ENCODE measurements at places on chromosomes 4 and X.

DNA sequence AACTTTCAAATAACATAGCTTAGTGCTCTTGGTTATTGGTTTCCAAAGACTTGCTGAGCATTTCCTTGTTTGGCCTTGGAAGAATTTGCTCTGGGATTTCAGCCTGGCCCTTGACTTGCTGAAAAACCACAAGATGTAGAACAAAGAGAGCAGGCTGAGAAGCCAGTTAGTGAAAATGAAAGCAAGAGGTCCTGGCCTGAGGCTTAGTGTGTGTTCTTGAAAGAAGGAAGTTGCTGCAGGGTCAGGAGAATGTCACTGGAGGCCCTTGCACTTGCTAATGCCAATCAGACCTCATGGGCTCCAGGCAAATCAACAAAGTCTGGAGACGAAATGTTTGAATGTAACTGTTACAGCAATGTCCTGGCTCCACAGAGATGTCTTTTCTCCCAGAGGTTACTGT lies 79.4 kb downstream of the SYNPO2 start:
- DNase-seq = no peak

- DNase-seq = peak; percentile 58
Measured at GRCh38 chrX:24242649-24243175, 71.2 kb downstream of the SUPT20HL2 start.

DNA sequence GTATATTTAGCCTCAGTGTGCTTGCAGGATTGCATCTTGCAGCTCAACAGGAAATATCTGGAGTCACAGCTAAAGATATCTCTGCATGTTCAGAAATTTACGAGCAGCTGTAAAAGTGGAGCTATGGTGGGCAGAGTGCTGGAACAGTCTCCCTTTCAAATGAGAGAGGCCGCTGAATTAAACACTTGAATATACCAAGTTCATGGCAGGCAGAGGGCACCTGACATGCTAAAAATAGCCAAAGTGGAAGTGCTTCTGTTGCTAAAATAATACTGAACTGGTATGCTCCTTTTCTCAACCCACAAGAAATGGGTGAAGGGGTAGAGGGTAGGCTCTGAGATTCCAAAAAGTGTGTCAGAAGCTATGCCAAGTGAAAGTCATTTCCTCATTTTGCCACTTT lies 98.1 kb downstream of the MGST2 start:
- DNase-seq = no peak

DNA sequence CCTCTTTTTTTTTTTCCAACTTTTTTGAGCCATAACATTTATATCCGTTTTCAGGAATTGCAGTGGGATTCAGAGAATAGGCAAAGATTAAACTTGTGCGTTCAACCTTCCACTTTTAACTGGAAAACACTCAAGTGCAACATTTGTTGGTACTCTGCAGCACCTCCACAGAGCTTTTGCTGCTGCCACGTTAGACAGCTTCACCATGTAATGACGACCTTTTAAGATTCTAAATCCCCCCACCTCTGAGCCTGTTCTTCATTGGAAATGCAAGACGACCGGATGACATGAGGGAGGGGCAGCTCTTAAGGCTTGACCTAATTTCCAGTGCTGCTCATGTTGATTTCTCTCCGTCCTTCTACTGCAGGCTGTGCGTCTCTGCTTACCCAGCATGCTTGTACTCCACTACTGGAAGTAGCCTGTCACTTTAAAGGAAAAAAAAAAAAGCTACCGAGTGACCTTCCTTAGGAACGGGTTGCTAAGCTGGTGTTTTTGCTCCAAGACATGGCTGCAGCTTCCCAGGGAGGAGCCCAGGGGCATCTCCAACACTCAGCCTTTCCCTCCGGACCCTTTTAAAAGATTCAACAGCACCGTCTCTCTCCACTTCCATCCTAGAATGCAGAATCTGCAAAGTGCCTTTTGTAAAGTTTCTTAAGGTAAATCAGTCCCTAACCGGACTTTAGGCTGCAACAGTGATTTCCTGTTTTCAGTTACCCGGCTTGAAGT lies at the start of gene CC2D2A:
TSS of gene CC2D2A (plus strand) at position 481 of the 726 bp plus-strand sequence. CDS start 6,051 bp downstream, outside the sequence.
- DNase-seq = peak; percentile 2

GRCh38 chrX:149497626-149498025 lies 7.5 kb downstream of the IDS start:
- no peak for DNase-seq

DNA sequence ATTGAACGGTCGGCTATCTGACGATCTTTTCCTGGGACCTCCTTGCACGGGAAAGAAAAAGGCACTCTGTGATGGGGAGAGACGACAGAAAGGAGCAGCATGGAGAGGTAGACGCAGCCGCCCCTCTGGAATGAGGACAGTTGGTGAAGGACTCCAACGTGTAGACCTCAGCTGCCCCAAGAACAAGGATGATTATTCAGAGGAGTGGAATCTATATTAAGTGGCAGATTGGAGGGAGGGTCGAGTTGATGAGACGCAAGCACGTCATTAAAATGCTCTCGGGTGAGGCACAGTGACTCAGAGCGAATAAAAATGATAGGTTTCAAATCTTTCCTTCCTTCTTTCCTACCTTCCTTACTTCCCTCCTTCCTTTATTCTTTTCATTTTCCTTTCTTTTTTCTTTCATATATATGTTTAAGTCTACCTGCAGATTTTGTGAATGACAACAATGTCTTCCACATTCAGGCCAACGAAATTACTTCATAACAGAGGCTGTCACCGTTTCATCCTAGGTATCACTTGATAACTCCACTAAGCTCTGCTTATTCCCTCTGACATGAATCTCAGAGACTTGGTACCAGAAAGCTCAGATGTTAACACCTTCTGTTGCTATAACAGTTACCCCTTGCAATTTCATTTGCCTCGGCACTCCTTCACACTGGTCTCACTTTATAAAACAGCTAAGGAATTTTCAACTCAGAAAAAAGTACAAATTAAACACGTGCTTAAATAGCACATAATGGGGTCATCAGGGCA lies 110.0 kb upstream of the PPARGC1A start:
- DNase-seq = no peak
